Epithelial cell of proximal tubule (primary cell): ENCODE measurements at places on chromosomes 5 and 9.

DNA sequence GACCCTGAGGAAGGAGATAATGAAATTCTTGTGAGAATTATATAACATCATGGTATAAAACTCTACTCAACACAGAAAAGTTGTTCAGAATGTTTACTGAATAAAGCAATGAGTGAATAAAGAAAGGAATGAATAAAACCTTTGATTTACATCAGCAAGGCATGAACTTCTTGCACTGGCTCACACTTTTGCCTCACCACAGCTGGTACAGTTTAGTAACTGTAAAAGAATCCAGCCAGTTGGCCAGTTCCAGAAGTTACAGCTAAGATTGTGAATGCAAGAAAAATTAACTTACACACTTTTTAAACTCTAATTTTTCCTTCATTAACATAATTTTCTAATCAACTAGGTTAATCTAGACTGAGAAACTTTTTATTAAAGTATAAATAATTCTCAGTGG lies 490.9 kb downstream of the NFIB start:
- DNase-seq: no peak

DNA sequence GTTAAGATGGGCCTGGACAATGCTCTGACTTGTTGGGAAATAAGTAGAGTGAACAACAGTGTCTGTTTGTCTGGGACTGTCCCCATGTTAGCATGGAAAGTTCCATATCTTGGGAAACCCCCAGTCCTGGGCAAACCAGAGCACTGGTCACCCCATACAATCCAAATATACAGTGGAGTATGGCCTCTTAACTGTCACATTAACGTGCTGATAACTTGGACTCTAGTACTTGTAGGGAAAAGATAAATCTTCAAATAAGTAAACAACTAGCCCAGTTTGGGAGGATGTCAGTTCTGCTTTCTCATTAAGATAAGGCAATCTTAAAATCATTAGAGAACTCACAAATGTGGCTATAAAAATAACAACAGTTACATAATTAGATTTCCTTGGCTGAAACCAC lies 47.6 kb upstream of the JAK2 start:
- no peak for DNase-seq

- peak; percentile 30 for DNase-seq
Measured at GRCh38 chr5:169450464-169450863, 133.1 kb upstream of the SPDL1 start.

DNA sequence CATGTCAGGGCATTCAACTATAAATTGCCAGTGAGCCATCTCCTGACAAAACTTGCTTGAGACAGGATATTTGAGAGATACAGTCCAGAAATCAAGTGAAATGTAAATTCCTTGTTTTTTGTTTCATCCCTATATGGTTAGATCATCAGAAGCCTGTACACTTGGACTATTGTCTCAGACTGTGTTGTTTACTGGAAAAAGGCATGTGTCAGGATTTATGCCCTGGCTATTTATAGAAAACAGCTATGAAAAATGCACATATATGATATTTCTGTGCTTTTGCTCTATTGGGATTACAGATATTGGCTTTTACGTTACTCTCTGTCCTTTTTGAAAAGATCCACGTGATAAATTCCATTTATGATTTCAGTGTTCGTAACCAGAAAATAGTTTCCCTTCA lies 44.2 kb downstream of the IL31RA start:
- no peak for DNase-seq

DNA sequence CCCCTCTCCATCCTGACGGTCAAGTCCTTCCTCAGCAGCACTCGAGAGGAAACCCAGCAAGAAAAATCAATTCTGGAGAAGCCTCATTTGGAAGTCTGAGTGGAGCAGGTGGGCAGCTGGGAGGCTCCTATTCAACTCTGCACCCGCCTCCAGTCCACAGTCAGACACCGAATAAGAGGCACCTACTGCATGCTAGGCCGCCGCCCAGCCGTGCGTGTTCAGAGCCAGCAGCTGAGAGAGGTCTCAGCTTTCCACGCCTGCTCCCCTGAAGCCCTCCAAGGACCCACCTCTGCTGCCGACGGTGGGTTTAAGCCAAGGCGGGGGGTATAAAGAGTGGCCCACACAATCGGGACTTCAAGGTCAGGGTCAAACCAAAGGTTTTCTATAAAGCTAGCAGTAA lies 41.9 kb downstream of the VAV2 start:
- no peak for DNase-seq

GRCh38 chr9:115013998-115014397 lies 83.6 kb upstream of the TNFSF8 start:
- no peak for DNase-seq

DNA sequence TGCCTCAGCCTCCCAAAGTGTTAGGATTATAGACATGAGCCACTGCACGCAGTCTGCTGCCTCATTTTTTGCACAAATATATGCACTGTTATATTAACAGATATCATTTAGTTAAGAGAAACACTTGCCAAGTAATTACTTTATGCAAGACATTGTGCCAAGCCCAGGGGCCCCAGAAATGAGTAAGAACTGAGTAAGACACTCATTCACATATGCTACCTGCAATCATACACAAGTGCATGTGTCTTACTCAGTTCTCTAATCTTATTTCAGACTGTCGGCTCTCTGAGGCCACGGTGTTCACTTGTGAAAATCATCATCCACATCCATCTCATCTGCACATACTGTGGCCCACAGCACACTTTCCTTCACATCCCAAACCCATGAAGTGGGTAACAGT lies 16.0 kb downstream of the TRAF1 start:
- no peak for DNase-seq

DNA sequence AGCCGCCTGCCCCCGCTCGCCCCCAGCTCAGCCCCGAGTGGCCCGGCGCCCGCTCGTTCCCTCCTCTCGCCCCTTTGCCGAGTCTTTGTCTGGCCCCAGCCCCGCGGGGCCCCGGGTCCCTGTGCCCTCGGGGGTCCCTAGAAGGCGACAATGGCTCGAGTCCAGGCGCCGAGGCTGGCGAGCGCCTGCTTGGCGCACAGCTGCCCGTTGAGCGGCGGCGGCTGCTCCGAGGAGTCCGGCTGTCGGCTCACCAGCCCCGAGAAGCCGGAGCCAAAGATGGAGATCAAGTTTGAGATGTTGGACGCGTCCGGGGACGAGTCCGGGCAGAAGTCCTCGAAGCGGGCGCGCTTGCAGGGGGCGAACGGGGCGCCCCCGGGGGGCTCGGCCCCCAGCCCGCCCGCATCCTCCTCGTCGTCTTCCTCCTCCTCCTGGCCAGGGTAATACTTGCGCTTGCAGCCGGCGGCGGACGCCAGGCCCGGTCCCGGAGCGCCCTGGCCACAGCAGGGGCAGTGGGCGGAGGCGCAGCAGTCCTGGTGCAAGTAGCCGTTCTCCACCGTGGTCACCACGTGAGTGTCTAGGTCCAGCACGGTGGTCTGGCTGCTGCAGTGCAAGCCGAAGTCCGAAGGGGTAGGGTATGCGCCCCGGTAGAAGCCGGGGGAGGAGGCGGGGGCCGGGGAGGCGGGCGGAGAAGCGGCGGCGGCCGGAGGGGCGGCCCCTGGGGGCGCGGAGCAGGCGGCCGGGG lies 1.2 kb downstream of the IER5L start:
- no peak for DNase-seq

GRCh38 chr5:22627029-22627428 lies 226.1 kb downstream of the CDH12 start:
- DNase-seq: no peak

- DNase-seq: no peak
Measured at GRCh38 chr5:87210743-87211142, 56.9 kb upstream of the RASA1 start.

DNA sequence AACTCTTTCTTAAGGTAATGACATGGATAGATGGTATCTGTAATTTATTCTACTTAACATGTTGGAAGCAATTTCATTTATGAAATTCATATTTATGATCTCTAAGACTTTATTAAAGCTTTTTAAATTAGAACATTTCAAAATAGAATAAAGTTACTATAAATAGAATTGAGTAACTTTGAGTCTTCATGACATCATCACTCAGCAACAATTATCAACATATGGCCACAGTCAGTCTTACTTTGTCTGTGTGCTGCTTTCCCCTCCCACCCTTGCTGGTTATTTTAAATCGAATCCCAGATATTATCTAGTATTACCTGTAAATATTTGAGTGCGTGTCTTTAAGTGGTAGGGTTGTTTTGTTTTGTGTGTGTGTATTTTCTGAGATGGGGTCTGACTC lies 65.2 kb downstream of the IPO11 start:
- no peak for DNase-seq

DNA sequence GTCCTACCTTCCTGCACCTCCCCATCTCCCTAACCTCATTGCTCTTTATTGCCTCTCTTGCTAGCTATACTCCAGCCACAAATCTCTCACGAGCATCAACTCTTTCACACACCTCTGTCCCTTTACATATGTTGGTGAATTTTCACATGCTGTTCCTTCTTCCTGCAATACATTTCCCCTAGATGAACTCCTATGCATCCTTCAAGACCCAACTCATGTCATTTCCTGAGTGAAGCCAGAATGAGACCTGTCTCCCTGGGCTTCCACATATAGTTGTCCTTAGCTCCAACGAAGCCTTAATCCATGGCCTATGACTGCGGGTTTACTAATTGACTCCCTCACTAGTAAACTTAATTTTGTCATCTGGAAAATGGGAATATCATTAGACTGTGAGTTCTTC lies 297.3 kb upstream of the PANK3 start:
- no peak for DNase-seq

DNA sequence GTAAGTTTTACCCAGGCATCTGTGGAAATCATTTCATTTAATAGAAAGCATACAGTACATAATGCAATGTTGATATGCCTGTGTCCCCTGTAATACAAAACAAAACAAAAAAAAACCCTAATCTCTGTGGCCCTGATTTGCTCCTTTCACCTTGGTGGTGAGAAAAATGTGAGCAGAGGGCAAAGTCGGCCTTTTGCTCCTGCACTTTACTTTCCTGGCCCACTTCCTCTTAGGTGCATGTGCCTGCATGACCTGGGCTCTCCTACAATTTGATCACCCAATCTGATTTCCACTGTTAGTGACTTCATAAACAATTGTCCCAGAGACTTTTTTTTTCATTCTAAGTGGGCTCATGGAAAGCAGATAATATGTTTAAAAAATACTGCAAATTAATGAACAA lies 424.3 kb downstream of the SEMA5A start:
- DNase-seq: no peak

- no peak for DNase-seq
Measured at GRCh38 chr5:29853711-29854220, 1339.7 kb upstream of the CDH6 start.

DNA sequence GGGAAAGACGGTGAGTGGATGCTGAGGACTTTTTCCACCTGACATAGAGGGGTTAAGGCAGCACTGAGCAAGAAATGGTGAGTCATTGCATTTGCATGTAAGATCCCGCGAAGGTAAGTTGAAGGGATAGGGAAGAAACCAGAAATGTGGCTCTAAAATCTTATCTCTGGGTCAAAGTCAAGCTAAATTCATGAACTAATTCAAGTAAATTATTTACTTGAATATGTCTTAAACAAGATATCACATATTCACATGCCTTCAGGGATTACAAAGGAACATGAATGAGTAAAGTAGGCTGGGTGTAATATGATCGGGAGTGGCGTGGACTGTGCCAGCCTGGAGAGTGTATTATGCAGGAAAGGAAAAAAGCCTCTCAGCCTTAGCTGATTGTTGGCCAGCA lies 74.4 kb upstream of the EQTN start:
- DNase-seq: no peak

DNA sequence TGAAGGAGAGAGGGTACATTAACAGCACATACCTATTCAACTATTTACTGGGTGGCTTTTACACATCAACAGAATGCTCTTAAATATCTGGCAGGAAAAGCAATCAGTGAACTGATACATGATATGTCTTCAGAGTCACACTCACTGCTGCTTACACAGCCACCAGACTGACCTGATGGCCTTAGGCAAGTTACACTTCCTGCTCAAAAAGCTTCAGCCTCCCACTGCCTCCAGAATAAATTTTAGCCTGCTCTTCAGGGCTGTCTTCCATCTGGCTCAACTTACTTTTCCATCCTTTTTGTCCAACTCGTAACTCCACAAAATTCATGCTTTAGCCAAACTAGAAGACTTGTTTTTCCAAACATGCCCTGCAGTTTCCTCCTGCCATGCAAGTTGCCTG lies 10.7 kb downstream of the LOX start:
- DNase-seq: no peak

- peak; percentile 59 for DNase-seq
Measured at GRCh38 chr9:129776938-129777768, 24.3 kb upstream of the PTGES start.

DNA sequence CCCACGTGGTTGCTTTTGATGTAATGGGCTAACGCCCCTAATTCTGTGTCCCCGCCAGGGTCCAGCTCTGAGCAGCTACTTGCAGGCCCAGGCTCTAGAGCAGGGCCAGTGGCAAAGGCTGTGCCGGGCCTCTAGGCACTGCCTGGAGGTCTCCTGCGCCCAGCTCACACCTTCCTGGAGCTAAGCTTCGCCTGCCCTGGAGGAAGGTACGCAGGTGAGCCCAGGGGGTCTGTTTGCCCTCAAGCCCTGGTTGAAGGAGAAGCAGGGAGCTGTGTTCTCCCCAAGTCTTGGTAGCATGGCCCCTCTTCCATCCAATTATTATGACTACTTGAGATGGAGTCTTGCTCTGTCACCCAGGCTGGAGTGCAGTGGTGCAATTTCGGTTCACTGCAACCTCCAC lies 5.2 kb upstream of the LMX1B start:
- no peak for DNase-seq

GRCh38 chr5:43352131-43352530 lies 38.9 kb upstream of the HMGCS1 start:
- DNase-seq: no peak

- DNase-seq: no peak
Measured at GRCh38 chr9:81530310-81530810, 159.0 kb downstream of the TLE1 start.

DNA sequence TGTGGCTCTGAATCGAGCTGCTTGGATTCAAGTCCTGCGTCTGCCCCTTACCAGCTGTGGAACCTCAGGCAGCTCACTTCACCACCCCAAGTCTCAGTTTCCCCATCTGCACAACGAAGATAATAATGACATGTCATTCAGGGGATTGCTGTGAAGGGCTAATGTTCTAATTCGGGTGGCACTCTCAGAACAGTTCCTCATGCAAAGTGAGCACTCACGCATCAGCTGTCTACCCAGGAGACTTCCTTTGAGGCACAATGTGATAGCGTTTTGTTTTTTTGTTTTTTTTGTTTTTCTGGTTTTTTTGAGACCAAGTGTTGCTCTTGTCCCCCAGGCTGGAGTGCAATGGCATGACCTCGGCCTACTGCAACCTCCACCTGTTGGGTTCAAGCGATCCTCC lies 56.4 kb downstream of the NTNG2 start:
- DNase-seq: no peak

GRCh38 chr5:91119981-91120850 lies 262.9 kb downstream of the ARRDC3 start:
- DNase-seq: no peak
